Activated T-helper 1 cell treated with anti-CD3 and anti-CD28 coated beads, Interleukin-2, amount 50 U/mL, for 16 hours (primary cell): ENCODE measurements at places on chromosomes 6 and 20.

DNA sequence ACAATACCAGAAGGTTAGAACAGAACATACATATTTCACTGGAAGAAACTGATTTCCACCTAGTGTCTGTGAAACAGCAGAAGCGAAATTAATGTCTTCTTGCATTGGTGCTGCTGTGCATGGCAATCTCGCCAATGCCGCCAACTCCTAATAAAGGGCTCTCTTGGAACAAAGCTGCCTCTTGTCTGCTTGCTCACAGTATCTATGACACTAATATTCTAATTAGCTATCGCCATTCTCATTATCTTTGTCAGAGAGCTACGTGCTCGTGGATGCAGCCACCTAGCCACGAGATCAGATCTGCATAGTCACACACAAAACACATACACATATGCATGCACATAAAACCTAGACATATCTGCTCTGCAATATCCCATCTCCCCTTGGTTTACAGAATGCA, 145.9 kb upstream of the OLIG3 start:
- DNase-seq, result no peak

DNA sequence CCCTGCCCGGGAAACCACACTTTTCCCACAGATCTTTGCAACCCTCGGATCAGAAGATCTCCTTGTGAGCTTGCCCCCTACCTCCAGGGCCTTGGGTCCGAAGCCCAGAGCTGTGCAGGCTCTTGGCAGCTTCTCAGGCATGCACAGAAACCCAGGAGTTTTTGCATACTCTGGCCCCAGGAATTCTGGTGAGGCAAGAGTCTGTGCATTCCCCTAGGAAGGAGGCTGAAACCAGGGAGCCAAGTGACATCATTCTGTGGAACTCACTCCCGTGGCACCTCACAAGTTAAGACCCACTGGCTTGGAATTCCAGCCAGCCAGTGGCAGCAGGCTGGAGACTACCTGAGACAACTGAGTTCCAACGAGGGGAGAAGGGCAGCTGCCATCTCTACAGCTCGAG, 100.1 kb downstream of the TNFRSF21 start:
- no peak for DNase-seq

DNA sequence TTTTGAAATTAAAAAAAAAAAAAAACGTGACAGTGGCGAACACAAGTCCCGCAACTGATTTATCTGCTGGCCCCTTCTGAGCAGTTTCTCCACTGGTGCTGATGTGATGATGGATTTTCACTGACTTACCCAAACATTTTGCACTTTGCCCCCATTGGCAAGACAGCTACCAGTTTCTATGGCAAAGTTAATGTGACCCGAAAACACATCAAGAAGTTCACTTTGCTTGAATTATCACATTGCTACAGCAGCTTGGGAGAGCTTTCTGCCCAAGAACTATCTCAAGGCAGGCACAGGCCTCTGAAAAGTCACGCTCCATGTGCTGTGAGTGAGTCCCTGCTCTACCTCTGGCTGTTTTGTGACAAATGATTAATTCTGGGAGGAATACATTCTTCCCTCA, 127.9 kb upstream of the EDN1 start:
- no peak for DNase-seq

DNA sequence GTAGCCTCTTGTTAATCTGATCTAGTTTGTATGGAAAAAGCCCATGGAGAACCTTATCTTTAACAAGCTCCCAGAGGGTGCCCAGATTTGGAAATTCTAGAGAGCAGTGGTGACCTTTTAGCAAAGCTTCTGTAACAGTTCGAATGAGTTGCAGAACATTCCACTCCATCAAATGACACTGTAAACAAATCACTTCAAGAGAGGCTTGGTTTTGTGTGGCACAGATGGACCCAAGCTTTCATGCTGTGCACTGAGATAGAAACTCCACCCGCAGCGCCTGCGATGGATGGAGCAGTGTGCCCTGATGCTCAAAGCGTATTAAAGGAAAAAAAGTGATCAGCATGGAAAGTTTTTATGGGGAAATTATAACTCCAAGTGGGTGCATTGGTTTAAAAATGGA, 55.1 kb upstream of the ISM1 start:
- DNase-seq, result no peak

GRCh38 chr20:4932061-4932460, 69.2 kb downstream of the SLC23A2 start:
- no peak for DNase-seq

DNA sequence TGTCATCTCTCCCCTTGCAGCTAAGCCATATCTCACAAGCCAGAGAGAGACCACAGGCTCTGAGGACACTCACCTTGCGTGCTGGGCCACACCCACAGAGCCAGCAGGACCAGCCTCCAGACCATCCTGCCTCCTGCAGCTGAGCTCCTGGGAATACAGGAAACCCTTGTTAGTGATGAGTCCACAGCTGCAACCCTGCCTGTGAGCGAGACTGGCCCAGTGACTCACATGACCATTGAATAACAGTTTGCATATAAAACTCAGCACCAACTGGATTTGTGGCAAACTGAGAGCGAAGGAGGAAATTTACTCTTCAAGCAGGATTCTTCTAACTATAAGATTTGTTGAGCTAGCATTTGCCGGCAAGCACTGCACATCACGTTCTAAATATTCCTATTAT, 3.0 kb downstream of the THBS2 start:
- no peak for DNase-seq

DNA sequence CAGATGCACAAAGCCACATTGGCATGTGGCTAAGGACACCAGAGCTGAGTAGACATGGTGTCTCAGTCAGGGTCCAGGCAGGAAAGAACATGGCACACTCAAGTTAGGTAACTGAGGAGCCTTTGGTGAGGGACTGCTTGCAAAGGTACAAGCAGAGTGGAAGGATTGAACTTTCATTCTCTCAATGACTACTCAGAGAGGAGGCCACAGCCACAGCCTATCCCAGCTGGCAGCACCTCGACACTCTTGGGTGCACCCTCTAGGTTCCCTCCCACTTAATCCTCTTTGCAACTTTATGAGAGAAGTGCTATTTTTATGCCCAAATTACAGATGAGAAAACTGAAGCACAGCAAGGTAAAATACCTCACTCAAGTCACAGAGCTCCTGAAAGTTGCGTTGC, 73.4 kb downstream of the ISM1 start:
- no peak for DNase-seq

DNA sequence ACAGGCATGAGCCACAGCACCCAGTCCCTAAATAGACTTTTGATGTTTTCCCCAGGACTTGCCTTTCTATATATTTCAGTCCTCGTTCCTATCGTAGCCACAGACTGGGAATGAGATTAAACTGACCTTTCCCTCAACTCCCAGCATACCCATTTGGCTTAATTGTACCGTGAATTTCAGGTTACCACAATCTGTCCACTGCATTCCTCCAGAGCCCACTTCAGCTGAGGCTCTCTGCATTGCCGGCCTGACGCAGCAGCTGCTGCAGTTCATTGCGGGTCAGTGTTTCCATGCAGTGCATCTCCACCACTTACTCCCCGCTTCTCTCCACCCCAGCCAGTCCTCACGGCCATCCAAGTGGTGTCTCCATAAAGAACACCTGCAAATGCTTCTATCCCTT, 103.1 kb upstream of the RIN2 start:
- DNase-seq, result no peak

- DNase-seq, result no peak
Observed at GRCh38 chr6:37283268-37283667, 25.3 kb upstream of the TMEM217 start.
